ENCODE measurements at places on chromosomes 5 and 9.

- DNase-seq: no peak
Observed at GRCh38 chr5:146888351-146888978, 9.9 kb upstream of the PPP2R2B start.

GRCh38 chr5:83313436-83313835 lies 158.1 kb upstream of the VCAN start:
- no peak for DNase-seq

DNA sequence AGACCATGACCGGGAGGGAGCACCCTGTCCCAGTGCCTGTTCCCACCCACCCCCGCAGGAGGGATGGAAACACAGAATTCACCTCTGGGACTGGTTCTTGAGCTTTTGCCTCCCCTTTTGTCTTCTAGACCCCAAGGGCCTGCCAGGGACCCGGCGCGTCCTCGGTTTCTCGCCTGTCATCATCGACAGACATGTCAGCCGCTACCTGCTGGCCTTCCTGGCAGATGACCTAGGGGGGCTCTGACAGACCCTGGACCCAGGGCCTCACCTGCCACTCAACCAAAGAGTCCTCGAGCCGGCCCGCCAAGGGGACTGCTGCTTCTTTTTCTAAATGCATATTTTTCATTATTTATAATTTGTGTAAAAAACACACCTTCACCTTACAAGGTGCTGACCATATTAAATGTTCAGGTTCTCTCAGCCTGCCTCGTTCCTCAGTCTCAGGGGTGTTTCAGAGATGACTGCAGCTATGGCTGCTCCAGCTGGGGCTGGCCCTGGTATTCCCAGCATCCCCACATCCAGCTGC lies 16.9 kb downstream of the CARD19 start:
- no peak for DNase-seq

DNA sequence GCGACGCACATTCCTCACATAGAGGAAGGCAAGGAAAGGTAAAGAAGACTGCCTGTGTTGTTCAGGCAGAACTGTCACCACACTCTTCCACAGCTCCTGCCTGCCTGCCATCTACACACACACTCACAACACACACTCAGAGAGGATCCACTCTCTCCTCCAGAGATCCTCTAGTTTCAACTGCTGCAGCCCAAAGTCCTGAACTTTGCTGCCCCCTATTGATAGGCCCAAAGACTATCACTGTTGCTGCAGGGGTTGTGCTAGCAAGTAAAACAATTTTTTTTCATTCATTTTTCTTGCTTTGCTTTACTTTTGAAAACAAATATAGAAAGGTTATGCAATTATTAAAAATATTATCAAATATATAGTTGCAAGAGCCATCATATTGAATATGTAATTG lies 5.9 kb upstream of the CFAP90 start:
- DNase-seq: peak; percentile 48

GRCh38 chr9:137307255-137308056 lies 5.4 kb upstream of the NRARP start:
- no peak for DNase-seq

- DNase-seq: no peak
Observed at GRCh38 chr5:124236361-124237205, 509.9 kb downstream of the ZNF608 start.

GRCh38 chr5:143932584-143932983 lies 120.6 kb downstream of the HMHB1 start:
- no peak for DNase-seq

- no peak for DNase-seq
Observed at GRCh38 chr9:124454791-124455443, 4.7 kb downstream of the ADGRD2 start.

GRCh38 chr5:89232139-89232603 lies 349.2 kb upstream of the MEF2C start:
- DNase-seq: no peak

DNA sequence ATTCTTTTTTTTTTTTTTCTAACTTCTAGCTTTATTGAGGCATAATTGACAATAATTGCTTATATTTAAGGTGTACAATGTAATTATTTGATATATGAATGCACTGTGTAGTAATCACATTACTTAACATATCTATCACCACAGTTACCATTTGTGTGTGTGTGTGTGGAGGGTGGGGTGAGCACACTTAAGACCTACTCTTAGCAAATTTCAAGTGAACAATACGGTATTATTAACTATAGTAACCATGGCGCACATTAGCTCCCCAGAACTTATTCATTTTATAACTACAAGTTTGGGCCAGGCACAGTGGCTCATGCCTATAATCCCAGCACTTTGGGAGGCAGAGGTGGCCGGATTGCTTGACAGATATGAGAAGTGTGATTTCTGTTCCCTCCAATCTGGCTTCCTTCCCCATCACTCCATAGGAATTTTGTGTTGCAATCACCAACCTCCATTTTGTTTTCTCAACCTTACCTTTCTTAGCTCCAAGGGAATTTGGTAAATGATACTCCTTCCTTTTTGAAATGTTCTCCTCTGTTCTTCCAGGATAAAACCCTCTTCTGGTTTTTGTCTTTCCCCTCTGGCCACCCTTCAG lies 14.9 kb downstream of the TXN start:
- DNase-seq: no peak

- DNase-seq: no peak
Observed at GRCh38 chr9:134868751-134869553, 11.7 kb upstream of the FCN2 start.

- DNase-seq: no peak
Observed at GRCh38 chr9:133044661-133045060, 13.9 kb downstream of the GTF3C5 start.

- no peak for DNase-seq
Observed at GRCh38 chr5:113572716-113573115, 59.2 kb downstream of the YTHDC2 start.

GRCh38 chr5:10351199-10351905 lies 2.1 kb upstream of the MARCHF6 start:
- DNase-seq: no peak

GRCh38 chr9:33136721-33137670 lies 30.1 kb downstream of the B4GALT1 start:
- DNase-seq: no peak

DNA sequence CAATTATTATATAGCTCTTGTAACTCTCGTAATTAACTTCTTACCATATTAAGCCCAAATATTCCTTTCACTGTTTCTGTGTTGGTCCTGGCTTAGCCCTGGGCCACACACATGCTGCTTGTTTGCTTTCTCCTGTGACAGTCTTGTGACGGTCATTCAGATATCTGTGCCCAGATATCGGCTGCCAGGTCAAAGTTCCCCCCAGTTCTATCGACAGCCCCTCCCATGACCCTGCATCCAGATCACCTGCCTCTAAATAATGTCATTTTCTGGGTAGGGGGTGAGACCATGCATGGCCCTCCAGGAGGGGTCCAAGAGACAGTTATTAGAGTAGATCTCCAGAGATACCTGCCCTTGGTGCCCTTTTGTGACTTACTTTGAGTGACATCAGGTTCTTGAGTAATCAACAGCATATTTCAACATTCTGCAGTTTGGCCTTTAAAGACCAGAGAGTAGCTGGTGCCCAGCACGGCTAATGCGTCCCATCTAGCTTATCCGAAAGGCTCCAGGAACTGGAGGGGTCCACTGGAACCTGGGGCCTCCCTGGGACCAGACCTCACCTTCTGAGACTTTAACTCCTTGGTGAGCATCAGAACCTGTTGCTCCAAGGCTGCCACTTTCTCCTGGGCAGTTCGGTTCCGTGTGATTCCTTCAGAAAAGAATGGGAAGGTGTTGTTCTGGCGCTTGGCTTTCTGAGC lies 26.9 kb downstream of the TBC1D2 start:
- no peak for DNase-seq

DNA sequence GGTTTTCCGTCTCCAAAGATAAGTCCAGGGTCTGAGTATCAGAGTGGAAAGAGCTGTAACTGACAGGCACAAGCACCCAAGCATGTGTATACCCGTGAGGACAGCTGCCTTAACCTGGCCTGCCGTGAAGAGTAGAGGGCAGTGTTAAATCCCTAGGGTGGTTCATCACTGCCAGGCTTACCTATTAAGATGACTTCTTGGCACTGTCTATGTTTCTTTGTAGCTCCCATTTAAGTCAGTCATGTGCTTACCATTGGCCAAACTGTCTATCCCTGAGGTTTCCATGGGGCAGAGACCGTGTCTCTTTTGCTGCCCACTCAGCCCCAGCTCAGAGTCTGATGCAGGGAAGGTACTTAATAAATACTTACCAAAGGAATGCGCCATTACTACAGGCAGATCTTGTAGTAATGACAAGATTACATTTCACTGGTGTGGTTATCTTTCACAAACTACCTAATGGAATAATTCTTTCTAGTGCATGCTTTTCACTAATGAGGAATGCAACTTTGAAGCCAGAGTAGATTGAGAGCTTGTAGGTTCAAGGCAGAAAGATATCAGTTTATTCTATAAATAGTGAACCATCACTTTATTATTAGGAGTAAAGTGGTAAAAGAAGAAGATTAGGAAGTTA lies 64.2 kb downstream of the SNX24 start:
- no peak for DNase-seq

DNA sequence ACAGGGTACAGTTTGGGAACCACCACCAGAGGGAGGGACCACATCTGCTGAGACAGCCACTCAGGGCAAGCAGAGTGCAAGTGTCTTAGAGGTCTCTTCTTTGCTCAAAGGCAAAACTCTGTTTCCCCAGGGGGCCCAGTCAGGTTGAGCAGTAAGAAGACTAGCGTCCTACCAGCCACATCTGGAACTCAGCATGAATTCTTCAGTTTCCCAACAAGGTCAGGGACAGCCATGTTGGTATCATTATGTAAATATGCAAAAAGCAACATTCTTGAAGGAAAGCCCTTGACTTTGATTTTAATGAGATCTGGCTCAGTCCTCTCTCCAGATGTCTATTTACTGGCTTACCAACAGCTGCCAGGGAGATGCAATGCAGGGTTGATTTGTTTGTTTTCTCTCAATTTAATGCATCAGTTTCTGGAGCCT lies 46.7 kb downstream of the TGFBI start:
- no peak for DNase-seq

GRCh38 chr5:170757182-170757601 lies 26.3 kb upstream of the GABRP start:
- DNase-seq: peak; percentile 3

GRCh38 chr9:111276431-111277128 lies 53.4 kb downstream of the OR2K2 start:
- peak; percentile 29 for DNase-seq

GRCh38 chr5:142391058-142391845 lies 66.4 kb upstream of the SPRY4 start:
- DNase-seq: no peak

DNA sequence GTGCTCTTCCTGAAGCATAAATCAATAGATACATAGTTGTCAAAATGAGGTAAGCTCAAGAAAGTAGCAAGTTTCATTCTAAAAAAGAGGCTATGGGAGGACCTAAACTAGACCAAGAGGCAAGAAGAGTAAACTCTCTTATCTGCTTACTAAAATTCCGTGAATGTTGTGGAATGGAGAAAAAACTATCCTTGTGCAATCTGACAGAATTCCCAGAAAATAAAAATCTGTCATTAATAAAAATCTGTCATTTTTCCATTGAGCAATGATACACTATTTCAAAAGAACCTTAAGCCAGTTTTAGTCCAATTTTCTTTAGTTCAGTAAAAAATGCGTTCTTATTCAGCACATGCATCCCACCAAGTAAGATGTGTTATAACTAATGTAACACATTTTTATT lies 15.9 kb upstream of the FANCC start:
- DNase-seq: no peak

GRCh38 chr5:114237766-114238165 lies 124.1 kb upstream of the KCNN2 start:
- no peak for DNase-seq

- no peak for DNase-seq
Observed at GRCh38 chr9:91858213-91859030, 91.6 kb downstream of the ROR2 start.

Data from inflammatory macrophage treated with lipopolysaccharide for 1 hour (primary cell).